ENCODE measurements at places on chromosomes 3 and 15. TPM values are rescaled to one million over a fixed set of nuclear protein-coding genes. Genes with fewer than 3 reads are reported as not detected.
A peak's percentile ranks its signal among the peaks of the same experiment; 100 is the strongest.

- no peaks in the 10 kb centered on the region for H3K36me3 ChIP-seq
- H3K27me3 ChIP-seq, result no peaks in the 10 kb centered on the region
- no peak overlapping the region for H3K27ac ChIP-seq
- no peaks in the 10 kb centered on the region for H3K4me1 ChIP-seq
Measured at GRCh38 chr3:94686208-94686607, 623.3 kb downstream of the NSUN3 start.

The SLC28A1 gene
- not detected for total RNA-seq

DNA sequence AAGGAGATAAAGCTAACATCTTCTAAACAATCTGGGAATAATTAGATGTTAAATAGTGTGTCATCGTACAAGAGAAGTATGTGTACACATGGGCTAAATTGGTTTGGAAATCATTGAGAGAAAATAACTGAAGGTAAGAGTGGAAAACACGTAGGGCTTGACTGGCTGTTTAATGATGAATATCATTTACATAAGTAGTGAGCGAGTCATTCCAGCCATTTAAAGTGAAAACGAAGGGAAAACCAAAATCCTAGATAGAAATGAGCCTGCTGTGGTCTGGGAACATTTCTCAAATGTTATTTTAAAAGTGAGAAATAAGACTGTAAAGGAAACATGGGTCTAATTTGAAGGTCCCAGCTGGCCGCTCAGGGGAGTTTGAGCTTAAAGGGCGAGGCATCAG lies 41.9 kb upstream of the KCNMB2 start:
- no peaks in the 10 kb centered on the region for H3K4me1 ChIP-seq
- H3K4me3 ChIP-seq, result no peak overlapping the region

DNA sequence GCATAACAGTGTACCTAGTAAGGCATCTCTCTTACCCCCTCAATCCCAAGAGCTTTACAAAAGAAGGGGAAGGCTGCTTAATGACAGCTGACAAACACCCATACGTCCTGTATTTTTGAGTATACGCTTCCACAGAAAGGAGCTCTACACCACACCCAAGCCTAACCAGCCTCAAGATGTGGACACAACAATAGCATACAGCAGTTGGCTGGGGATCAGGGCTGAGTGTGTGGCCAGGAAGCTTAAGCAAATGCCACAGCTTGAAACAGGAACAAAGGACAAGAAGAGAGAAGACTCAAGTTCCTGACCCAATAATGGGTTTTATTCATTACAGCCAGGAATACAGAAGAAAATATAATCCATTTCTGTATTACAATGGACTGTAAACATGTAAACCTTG lies 6.9 kb downstream of the HEXA start:
- H3K27me3 ChIP-seq, result no peaks in the 10 kb centered on the region
- no peaks in the 10 kb centered on the region for H3K36me3 ChIP-seq
- no peak overlapping the region for H3K4me3 ChIP-seq
- no peak for DNase-seq

- peak; percentile 92 for DNase-seq
- H3K27me3 ChIP-seq, result no peaks in the 10 kb centered on the region
- peaks cover 54% of the 10 kb centered on the region for H3K4me1 ChIP-seq
- H3K27ac ChIP-seq, result peak overlapping the region; percentile 65
Measured at GRCh38 chr15:32824777-32825176, 107.0 kb downstream of the GREM1 start.

- H3K27ac ChIP-seq, result no peak overlapping the region
- no peak overlapping the region for H3K4me3 ChIP-seq
- H3K36me3 ChIP-seq, result no peaks in the 10 kb centered on the region
- no peaks in the 10 kb centered on the region for H3K4me1 ChIP-seq
- no peaks in the 10 kb centered on the region for H3K27me3 ChIP-seq
Measured at GRCh38 chr3:54225841-54226528, 103.6 kb downstream of the CACNA2D3 start.

The CA12 gene
- total RNA-seq, result 41.8 TPM

- no peaks in the 10 kb centered on the region for H3K27me3 ChIP-seq
- peak overlapping the region; percentile 79 for H3K27ac ChIP-seq
- peak overlapping the region; percentile 47 for H3K4me3 ChIP-seq
- peak; percentile 92 for DNase-seq
- H3K36me3 ChIP-seq, result no peaks in the 10 kb centered on the region
- peaks cover 12% of the 10 kb centered on the region for H3K4me1 ChIP-seq
Measured at GRCh38 chr3:165642761-165643420, 194.3 kb downstream of the BCHE start.

The SLC35G2 gene
- total RNA-seq, result 11.6 TPM

DNA sequence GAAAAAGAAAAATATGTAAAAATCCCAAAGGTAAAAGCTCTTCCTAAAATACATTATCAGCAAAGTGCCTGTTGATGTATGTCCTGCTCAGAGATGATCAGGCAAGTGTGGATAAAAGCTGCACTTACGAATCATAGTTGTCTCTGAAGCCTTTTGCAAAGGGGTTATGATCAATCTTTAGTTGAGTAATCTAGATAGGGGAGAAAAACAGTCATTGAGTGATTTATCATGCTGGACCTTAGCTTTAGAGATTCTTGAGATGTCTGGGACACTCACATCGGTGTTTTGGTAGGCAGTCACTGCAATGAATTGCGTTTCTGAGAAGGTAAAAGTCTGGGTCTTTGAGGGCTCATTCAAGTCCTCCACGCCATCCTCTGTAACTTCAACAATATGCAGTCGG lies 3.7 kb downstream of the EOMES start:
- H3K36me3 ChIP-seq, result no peaks in the 10 kb centered on the region
- H3K27me3 ChIP-seq, result peaks cover 69% of the 10 kb centered on the region
- H3K4me1 ChIP-seq, result 0 out of 2 replicates have a peak, but pooled peaks cover under 1% of the 10 kb centered on the region
- H3K4me3 ChIP-seq, result no peak overlapping the region
- no peak overlapping the region for H3K27ac ChIP-seq
- no peak for DNase-seq

The CPLX3 gene
- not detected for total RNA-seq

The UROC1 gene
- not detected for total RNA-seq

DNA sequence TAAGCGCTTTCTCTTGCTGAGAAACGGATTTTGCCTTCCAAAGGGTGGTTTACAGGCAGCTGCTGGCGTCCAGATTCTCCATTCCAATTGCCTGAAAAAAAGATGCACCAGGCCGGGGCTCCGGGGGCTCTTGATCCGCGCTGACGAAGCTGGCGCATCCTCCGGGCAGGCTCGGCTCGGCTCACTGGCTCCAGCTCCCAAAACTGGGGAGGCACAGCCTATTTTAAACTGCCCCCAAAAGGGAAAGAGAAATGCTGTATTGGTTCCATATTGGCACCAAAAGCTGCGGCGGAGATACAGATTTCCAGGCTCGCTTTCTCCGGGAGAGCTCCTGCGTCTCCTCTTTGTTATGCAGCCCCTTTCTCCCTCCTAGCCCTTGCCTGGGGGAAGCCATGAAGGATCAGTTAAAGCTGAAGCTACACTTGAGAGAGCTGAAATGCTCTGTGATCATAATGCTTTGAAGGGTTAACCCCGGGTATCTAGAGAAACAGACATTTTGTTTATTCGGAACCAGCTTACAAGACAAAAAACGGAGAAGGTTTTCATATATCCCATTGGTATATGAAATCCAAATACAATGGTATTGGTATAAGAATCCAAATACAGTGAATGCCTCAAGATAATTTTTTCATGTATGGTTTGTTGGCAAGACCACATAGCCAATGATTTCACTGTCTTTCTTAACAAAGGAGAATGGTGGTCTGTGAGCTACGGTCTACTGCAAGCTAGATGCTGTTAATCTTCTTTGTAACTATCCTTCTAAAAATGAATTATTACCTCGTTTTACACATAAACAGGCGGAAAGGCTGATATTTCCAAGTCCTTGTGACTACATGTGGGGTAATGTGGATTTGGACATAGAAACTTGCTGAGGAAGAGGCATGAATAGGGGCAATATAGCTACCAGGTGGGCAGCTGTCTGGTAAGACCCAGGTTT lies 693 bp downstream of the CD200 start:
- H3K4me1 ChIP-seq, result peaks cover 3% of the 10 kb centered on the region
- DNase-seq, result no peak
- H3K36me3 ChIP-seq, result no peaks in the 10 kb centered on the region

DNA sequence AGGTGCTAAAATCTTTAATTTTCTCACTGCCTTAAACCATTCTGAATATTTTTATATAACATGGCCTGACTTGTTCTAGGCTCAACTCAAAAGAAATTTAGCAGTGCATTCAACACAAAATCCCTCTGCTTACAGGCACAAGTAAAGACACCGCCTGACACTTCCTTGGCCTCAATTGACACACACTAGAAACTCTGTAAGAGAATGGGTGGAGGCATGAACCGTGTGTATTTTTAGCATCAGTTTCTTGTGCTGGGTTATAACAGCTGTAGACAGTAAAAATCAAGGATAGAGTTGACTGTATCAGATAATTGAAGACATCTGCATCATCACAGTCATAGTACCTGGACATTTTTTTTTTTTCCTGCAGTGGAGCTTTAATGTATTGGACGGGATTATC lies 54.3 kb downstream of the SLC9A9 start:
- DNase-seq, result no peak
- no peaks in the 10 kb centered on the region for H3K27me3 ChIP-seq

DNA sequence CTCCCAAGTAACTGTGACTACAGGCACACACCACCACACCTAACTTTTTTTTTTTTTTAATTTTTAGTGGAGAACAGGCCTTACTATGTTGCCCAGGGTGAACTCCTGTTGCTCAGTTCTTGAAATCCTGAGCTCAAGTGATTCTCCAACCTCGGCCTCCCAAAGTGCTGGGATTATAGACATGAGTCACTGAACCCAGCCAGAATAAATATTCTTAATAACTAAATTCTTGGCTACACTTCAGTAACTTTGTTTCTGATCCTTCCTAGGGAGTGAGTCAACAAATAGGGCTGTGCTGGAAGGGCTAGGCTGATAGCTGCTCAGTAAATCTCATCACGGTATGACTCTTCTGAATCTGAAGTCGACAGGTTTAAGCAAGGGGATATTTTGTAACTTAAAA lies 56.6 kb downstream of the P3H2 start:
- H3K36me3 ChIP-seq, result no peaks in the 10 kb centered on the region
- H3K27me3 ChIP-seq, result no peaks in the 10 kb centered on the region
- H3K4me3 ChIP-seq, result no peak overlapping the region
- H3K27ac ChIP-seq, result peak overlapping the region; percentile 53

DNA sequence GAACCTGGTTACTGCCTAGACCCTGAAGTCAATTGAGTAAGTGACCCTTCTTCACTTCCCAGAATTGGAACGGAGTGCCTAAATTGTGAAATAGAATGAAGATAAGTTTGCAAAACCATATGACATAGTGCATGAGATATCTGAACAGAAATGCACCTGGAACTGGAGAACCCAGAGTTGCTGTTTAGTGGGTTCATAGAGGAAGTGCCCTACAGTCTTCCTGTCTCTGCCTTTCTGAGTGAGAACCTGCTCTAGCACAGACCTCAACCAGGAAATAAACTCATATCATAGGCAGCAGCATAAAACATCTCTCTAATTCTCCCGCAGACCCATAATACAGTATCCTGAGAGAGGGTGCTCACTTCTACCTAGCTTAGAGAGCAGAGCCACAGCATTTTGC lies 82.9 kb downstream of the EOMES start:
- H3K27me3 ChIP-seq, result no peaks in the 10 kb centered on the region
- H3K4me1 ChIP-seq, result peaks cover 15% of the 10 kb centered on the region

The DISP2 gene
- total RNA-seq, result 0.13 TPM

- no peak overlapping the region for H3K4me3 ChIP-seq
- H3K27me3 ChIP-seq, result no peaks in the 10 kb centered on the region
- H3K36me3 ChIP-seq, result peaks cover 23% of the 10 kb centered on the region
- H3K4me1 ChIP-seq, result peaks cover 8% of the 10 kb centered on the region
- DNase-seq, result no peak
Measured at GRCh38 chr3:111956995-111957734, 21.7 kb upstream of the ABHD10 start.

The ZNF621 gene
- 9.6 TPM for total RNA-seq

- H3K4me3 ChIP-seq, result no peak overlapping the region
- H3K27me3 ChIP-seq, result no peaks in the 10 kb centered on the region
- no peaks in the 10 kb centered on the region for H3K4me1 ChIP-seq
- no peak for DNase-seq
Measured at GRCh38 chr15:84760219-84760618, 11.8 kb downstream of the ZNF592 start.

DNA sequence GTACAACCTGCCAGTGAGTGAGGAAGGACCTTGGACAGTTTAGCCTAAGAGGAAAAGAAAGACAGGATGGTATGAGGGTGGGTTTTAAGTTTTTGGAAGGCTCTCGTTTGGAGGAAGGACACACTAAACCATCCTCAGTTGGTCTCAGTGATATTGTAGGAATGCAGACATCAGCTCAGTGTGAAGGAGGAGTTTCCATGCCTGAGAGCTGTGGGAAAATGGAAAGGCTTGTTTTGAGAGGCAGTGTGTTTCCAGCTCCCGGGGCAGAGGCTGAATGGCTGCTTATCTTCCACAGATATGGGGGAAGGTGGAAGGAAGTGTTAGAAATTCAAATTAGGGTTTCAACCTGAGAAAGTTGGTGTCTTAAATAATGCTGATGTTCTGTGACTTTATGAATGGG lies 89.6 kb upstream of the MYZAP start:
- H3K4me3 ChIP-seq, result no peak overlapping the region
- DNase-seq, result no peak
- H3K27ac ChIP-seq, result no peak overlapping the region
- peaks cover 40% of the 10 kb centered on the region for H3K4me1 ChIP-seq

GRCh38 chr3:126745760-126746394 lies 41.8 kb downstream of the CHCHD6 start:
- H3K27ac ChIP-seq, result no peak overlapping the region
- no peaks in the 10 kb centered on the region for H3K4me1 ChIP-seq
- H3K36me3 ChIP-seq, result no peaks in the 10 kb centered on the region
- DNase-seq, result no peak
- H3K27me3 ChIP-seq, result no peaks in the 10 kb centered on the region

DNA sequence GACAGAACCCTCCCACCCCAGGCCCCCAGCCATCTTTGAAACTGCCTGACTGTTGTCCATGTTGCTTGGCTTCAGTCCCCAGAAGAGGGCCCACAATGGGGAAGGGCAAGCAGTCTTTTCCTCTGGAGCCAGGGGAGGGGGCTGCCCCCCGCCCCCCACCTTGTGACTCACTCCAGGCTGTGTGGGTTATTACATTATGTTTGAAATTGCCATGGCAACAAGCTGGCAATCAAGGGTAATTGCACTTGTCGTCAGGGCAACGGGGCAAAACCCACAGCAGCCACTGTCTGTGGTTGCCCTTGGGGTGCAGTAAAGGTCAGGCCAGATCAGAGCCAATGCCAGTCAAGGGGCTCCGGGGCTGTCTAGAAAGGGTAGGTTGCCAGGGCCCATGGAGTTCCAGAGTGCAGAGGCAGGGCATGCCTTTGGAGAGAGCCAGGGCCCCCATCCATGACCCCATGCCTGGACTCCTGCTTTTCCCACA lies 3.1 kb upstream of the CAMKV start:
- no peak overlapping the region for H3K4me3 ChIP-seq
- no peaks in the 10 kb centered on the region for H3K36me3 ChIP-seq
- H3K27me3 ChIP-seq, result peaks cover 35% of the 10 kb centered on the region
- no peak for DNase-seq

The GOLGA6L10 gene
- under 0.01 TPM for total RNA-seq

DNA sequence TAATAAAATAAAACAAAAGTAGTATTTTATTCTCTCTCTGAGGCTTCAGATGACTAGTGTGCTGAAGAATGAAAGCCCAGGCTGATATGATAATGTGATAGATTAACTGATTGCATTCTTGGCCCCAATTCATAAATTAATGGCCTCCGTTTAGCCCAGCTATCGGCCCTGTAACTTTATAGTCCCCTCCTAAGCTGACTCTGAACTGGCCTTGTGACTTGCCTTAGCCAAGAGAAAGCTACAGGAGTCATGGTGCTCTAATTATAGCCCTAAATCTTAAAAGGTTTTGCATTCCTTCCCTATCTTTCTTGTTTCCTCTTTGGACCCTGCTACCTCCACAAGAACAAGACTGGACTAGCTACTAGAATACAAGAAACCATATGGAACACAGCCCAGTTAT lies 123.2 kb upstream of the EPHA3 start:
- DNase-seq, result no peak
- no peak overlapping the region for H3K4me3 ChIP-seq
- H3K36me3 ChIP-seq, result no peaks in the 10 kb centered on the region
- no peak overlapping the region for H3K27ac ChIP-seq
